SK-N-SH (cell line): ENCODE measurements at places on chromosomes 16 and 17.

DNA sequence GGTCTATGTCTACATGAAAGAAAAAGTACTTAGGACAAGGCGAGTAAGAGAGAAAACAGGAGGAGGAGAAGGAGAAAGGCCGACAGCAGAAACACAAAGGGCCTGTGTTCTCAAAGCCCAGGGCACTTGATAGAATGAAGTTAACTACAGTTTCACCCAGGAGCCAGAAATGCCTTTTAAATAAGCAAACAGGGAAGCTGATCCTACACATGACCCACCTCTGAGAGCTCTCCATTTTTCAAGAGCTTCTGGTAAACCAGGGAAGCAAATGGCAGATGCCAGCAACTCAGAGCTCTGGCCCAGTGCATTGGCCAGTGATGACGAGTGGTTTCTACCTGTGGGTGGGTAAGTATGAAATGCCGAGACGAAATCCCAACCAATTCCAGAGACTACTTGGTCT, 163.4 kb downstream of the ZFHX3 start:
- DNase-seq, result no peak

DNA sequence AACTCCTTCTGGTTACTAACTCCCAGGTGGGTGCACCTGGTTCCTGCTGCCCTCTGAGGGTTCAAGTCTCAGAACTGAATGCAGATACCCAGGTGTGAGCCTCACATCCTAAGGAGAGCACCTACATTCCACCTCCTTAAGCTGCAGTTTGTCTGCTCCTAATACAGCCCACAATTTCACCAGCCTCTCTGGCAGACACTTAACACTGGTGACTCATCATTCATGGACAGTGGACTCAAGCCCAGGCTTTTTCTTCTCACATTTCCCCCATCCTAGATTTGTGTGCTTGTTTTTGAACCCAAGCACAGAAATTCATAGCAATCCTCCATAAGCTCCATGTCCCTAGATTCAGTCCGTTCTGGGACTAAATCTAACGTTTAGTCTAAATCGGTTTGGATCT, 7.0 kb upstream of the MAF start:
- DNase-seq, result no peak

DNA sequence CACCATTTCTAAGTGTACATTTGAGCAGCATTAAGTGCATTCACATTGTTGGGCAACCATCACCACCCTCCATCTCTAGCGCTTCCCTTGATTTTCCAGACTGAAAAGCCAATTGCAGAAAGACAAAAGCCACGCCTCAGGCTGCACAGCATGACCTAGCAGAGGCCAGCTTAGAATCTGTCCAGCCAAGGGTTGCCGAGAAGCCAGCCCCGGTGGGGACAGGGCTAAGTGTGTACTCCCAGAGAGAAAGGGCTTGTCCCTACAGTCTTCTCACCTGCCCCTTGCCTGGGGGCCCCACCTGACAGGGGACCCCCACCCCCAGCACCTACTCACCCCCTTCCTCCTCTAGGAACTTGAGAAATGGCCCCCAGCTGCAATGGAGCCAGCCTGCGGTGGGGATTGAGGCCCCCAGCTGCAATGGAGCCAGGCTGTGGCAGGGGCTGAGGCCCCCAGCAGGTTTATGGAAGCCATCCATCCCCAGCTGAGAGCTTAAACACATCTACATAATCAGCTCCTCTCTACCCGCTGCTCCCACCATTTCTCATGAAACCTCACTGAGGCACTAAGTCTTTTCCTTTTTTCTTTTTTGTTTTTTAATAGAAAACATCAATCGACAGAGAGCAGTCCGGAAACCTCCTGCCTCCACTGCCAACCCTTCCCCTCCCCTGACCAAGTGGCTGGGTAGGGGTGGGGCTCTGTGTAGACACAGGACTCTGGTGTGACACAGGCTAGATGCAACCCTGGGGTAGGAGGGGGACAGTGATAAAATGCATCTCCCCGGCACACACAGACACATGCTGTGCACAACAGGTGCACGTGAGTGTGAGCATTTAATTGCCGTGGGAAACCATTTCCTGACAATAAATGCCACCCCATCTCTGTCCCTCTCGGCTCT, 77.9 kb downstream of the CCT6B start:
- no peak for DNase-seq

DNA sequence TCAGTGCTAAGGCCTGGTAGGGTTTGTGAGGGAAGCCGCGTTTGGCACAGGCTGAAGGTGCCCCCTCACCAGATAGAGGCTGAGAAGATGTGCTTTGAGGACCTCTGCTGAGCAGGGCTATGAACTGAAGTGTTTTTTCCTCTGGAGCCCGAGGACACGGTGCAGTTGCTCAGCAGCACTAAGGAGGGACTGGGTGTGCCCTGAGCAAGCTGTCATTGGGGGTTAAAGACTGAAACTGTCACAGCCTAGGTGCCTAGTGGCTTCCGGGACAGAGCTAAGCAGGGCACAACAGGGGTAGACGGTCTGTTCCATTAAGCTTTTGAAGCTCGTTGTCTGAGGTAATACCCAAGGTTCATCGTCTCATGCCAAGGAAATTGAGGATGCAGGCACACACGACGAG, 24.8 kb upstream of the ASGR2 start:
- DNase-seq, result no peak

DNA sequence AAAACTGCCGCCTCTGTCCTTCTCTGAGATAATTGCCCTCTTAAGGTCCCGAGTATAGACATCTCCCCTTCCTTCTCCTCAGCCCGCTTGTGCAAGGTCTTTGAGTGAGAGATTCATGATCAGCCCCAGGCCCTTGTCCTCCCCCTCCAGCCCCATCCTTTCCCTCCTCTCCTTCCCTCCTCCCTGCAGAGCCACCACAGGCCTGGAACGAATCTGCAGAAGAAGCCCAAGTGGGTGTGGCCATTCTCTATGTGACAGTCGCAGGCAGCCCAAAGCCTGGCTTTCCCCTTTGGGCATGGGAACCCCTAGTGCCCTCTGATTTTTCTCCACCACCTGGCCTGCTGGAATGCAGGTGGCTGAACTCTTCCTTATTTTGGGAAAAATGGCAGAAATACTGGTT, 7.2 kb upstream of the NDRG4 start:
- peak; percentile 53 for DNase-seq
